Hair follicular keratinocyte (primary cell): ENCODE measurements at places on chromosomes 3 and 15. TPM values are rescaled to one million over a fixed set of nuclear protein-coding genes. Genes with fewer than 3 reads are reported as not detected.

The P2RY12 gene
- total RNA-seq: not detected in 2 replicates

The GALNT15 gene
- 0.57 TPM in 1 of 2 replicates, not detected in the other for total RNA-seq

The GOLGA6A gene
- not detected in 2 replicates for total RNA-seq

The TLR9 gene
- total RNA-seq: not detected in 2 replicates

The RTP1 gene
- not detected in 2 replicates for total RNA-seq
